HTR-8/SVneo (cell line): ENCODE measurements at places on chromosomes 12 and 14.

GRCh38 chr12:48881686-48882314 is 16.1 kb upstream of the RND1 start:
- DNase-seq, result no peak

DNA sequence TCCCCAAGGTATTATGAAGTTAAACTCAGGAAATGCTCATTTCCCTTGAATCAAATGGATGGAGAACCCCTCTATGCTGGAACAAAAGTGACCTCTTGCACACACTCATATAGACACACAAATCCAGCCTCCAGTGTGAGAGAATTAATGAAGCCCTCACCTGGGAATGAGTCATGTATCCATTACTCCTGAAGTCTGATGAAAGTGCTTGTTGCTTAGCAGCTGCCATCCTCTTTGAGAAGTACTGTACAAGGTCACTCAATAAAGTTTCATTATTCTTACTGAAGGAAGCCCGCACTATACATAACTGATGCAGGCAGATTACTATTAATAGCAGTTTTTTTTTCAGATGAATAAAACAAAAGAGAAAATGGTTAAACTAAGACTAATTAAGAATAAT is 102.3 kb downstream of the RERG start:
- no peak for DNase-seq

GRCh38 chr12:71999795-72000194 is 61.1 kb downstream of the TPH2 start:
- no peak for DNase-seq

DNA sequence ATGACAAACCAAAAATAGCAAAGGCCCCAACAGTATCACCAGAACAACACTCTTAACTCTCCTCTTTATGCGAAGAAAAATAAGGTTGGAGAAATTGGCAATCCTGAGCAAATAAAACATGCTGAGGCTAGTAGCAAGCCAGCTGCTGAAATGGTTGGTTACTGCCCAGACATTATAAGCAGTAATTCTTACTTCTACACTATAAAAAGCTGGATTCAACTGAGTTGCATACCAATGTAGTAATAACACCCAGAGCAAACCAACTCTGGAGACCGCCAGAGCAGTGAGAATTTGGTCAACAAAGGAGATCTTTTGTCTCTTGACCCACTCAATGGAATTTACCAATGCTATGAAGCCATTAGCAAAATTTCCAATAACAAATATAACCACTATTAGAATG is 628 bp downstream of the TAS2R30 start:
- no peak for DNase-seq

DNA sequence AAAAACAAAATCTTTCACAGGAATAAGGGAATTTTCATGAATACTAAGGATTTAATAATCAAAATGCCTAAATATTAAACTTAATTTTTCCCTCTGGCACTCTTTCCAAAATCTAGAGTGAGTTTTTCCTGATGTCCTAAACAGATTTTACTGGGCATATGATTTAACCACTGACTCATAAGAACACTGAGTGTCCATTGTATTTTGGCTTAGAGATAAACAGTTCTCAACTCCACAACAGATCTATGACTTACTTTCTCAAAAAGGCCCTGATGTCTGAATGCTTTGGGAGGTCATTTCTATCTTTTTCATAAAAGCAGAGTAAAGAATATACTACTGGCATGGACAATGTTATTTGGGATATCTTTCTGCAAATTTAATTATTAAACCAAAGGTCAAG is 15.0 kb downstream of the TMBIM4 start:
- DNase-seq, result no peak

DNA sequence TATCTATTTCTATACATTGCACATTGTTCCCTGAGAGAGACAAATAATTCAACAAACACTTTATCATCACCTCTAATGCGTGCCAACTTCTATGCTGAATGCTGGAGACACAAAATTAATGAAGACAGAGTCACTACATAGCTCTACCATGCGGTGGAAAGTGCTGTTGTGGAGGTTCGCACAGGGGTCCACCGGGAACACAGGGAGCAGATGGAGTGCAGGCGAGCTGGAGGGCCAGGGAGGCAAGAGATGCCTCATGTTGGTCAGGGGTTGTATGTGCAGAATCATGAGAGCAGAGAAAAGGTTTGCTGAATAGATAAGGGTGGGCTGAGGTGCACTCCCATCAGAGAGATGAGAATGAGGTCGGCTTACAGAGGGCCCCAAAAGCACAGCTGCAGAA is 25.2 kb downstream of the FAM234B start:
- DNase-seq, result no peak

DNA sequence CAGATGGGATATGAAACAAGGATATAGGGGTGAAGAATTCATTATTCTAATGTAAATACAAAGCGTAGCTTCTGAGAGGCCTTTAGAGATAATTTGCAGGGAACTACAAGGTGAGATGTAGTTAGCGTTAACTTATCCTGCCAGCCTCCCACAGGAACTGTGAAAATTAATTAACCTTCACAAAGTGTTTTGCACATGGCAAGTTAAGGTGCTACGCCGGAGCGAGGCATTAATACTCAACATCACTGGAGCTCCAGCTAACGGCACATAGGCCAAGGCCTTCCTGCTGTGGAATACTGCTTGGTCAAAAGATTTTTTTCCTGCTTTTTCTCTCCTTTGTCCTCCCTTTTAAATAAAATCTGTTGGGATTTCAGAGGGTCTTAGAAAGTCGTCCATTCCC is 86.5 kb downstream of the CRACR2A start:
- DNase-seq, result no peak

DNA sequence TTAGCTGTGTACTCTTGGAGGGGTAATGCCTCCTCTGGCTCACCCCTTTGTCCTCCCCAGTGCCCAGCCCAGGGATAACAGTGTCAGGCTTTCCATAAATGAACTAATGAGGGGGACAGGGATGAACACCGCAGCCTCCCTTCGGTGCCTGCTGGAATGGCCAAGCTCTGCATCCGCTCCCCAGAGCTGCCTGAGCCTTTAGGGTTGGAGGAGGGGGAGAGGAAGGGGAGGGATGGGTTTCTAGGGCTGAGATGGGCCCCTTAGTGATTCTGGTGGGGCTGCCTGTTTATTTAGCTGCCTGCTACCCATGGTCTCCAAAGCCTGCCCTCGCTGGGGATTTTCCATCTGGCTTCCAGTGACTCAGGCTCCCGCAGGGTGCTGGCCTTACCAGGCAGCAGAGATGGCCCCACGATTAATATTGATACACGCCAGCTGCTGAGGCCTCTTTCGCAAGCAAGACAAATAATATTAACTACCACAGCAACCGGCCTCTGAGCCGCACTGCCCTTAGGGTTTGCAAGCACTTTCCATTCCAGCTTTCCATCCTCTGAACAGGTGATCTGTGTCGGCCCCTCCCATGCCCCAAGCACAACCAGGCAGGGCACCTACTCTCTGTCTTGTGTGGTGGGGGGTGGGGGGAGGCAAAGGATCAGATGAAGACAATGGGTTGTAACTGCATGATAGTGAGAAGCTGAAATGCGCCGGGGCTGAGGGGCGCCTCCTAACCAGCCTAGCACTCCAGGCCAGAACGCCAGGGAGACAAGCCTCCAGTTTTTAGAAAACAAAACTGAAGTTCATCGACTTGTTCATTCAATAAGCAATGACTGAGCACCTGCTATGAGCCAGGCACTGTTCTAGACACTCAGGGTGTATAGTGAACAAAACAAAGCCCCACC is 56.7 kb downstream of the C14orf132 start:
- DNase-seq, result peak; percentile 41

DNA sequence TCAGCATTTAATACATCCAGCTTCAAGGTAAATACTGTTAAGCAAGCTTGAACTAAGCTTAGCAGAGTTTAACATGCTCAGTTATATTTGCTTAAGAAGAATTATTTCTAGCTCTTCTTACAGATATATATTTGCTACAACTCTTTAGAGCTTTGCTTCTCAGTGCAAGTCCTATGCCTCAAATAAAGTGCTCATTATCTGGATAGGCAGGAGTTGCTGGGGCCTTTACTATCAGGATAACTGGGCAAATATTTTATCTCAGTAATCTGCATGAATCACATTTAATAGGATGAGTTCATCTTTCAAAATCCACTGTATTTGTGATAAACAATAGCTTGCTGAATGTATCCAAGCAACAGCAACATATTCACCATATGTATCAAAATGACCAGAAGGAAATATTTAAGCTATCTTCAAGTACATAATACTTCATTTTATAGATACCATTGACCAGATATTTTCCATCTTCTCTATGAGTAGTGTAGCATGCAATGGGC is 187.6 kb downstream of the NOVA1 start:
- DNase-seq, result no peak

GRCh38 chr14:89444044-89444443 is 27.0 kb upstream of the FOXN3 start:
- no peak for DNase-seq

DNA sequence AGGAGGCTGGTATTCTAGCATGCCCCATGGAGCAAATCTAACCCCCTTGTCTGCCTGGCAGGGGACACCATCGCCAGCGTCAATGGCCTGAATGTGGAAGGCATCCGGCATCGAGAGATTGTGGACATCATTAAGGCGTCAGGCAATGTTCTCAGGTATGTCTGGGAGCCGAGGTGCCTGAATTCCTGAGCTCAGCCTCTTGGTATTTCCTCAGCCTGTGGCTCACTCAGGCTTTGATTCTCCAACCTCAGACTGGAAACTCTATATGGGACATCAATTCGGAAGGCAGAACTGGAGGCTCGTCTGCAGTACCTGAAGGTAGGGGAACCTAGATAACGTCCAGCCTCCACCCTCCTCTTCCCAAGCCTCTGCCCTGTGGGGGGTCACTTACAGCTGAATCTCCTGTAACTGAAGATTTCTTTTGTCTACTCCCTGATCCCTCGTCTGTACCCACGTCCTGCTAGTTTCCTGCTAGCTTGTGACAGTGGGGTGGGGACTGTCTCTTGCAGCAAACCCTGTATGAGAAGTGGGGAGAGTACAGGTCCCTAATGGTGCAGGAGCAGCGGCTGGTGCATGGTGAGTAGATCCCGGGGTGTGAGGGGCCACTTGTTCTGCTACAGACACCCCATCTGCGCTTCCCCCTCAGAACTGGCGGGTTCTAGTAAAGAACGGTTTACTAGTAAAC is 7.0 kb downstream of the TAMALIN start:
- DNase-seq, result no peak

DNA sequence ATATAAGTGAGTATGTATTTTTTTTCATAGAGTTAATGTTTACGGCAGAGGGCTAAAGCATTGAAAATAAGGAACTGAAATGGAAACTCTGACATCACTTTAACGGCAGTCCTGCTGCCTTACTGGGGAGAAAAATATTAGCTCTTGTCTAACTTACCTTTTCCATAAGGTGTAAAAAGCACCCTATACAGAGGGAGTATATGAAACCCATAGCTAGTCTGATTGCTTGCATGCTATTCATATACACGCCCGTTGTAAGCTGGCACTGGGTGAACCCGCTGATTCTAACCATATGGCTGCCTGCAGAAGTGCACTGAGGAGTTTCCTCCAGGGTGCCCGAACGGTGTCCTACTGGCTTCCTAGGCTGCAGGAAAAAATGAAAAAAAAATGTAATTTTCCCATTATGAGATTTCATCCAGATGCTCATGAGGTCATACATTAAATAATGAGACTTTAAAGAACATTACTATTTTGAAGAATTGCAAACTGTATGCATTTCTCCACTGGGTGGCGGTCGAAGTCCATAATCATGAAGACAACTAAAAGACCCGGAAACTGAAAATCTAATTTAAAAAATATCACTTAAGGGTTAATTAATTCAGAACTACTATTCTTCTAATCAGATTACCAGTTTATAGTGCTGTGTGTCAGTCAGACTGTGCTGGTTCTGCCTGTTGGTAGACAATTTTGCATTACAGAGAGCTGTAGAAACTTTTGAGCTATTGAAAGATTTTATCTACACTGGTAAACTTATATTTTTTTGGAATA is 144.7 kb downstream of the ALX1 start:
- DNase-seq, result no peak

DNA sequence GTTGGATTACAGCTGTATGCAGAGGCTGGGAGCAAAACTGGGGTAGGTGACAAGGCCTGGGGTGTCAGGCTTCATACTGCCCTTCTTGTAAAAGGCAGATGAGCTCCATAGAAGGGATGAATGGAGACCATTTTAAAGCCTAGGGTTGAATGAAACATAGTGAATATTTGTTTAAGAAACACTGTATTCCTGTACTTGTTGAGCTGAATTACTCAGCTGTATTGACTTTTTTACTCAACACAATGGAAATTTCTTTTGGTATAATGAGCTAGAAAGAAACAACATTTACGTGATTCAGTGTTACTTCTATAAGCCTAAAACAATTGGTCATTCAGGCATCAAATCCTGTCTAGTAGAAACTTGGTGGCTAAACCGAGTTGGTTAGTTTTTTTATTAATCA is 14.1 kb downstream of the ATP6V0A2 start:
- DNase-seq, result no peak

DNA sequence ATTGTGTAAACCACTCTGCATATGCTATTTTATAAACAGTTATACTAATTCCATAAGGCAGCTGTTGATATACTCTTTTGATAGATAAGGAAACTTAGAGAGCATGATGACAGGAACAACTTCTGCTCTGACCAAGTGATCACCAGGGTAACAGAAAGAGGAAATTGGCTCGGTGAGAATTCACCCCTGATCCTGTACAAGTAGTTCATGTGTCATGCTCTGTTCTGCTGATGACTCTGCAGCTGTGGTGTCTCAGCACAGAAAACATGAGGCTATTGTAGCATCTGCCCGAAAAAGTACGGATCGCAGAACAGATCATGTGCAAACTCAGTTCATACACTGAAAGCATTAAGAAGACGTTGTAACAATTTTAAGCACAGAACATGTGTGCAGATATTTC is 345.0 kb downstream of the LRIG3 start:
- DNase-seq, result no peak

- DNase-seq, result no peak
These were observed 33.5 kb downstream of the ISCA2 start for GRCh38 chr14:74526854-74527585.

- DNase-seq, result no peak
These were observed 374.8 kb downstream of the RMST start for GRCh38 chr12:97837401-97837800.

DNA sequence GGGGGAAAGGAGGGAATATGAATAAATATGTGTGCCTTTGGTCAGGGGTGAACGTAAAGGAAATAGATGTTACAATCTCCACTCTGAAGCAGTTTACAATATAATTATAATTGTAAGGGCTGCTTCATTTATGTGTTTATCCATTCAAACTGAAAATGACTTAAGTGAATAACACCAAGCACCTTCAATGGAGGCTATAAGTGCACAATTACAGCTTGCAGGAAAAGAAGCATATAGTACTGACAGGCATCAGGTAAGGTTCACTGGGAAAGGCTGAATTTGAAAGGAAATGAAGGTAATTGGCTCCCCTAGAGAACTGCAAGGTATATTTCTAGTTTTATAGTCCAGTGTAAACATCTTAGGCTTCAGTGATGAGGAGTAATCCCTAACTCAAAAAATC is 192.7 kb downstream of the STXBP6 start:
- DNase-seq, result no peak

GRCh38 chr12:33830070-33830469 is 192.2 kb upstream of the ALG10 start:
- no peak for DNase-seq
